Calu3 (cell line): ENCODE measurements at places on chromosomes 11 and 22. TPM values are rescaled to one million over a fixed set of nuclear protein-coding genes. Genes with fewer than 3 reads are reported as not detected.

The SEC14L3 gene
- total RNA-seq = not detected in 2 replicates

The RAB38 gene
- 6.3 and 7.3 TPM in 2 replicates for total RNA-seq

The HTATIP2 gene
- 94.7 and 106 TPM in 2 replicates for total RNA-seq

The P2RX6 gene
- total RNA-seq = 0.26 and 0.42 TPM in 2 replicates

The IGF2 gene
- total RNA-seq = 0.37 and 0.45 TPM in 2 replicates

The BATF2 gene
- total RNA-seq = 4.5 and 11.3 TPM in 2 replicates

The ARHGEF17 gene
- total RNA-seq = 22.0 and 22.3 TPM in 2 replicates

The PANX2 gene
- total RNA-seq = 1.6 and 2.0 TPM in 2 replicates

The B4GALNT4 gene
- total RNA-seq = 1.9 and 4.6 TPM in 2 replicates

- peak; percentile 56 for DNase-seq
Measured at GRCh38 chr11:43830928-43831440, 49.6 kb upstream of the ALKBH3 start.

DNA sequence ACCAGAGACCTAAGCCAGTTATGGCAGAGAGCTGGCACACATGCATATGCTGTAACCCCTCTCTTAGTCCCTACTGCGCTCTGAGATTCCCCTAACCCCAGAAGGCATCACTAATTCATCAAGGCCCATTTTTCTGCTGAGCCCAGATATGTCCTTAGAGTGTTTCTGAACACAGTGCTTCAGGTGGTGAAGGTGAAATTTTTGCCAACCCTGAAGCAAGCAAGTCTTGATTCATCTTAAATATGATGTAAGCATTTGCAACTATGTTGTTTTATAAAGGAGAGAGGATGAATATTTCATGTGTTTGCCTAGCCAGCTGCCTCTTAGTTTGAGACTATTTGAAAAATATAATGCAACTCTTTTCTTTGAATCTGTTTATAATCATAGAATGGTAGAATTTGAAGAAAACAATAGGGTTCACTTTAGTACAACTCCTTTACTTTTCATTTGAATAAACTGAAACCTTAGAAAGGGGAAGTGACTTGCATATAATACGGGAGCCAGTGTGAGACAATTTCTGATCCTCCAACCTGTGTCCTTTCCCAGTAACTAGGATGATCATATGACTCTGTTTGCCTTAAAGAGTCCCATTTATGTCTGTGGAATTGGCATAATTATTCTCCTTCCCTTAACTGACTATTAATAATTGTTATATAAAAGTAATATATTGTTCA lies 194.3 kb upstream of the MTNR1B start:
- DNase-seq = no peak

GRCh38 chr11:78192911-78193351 lies 4.2 kb downstream of the USP35 start:
- DNase-seq = no peak

DNA sequence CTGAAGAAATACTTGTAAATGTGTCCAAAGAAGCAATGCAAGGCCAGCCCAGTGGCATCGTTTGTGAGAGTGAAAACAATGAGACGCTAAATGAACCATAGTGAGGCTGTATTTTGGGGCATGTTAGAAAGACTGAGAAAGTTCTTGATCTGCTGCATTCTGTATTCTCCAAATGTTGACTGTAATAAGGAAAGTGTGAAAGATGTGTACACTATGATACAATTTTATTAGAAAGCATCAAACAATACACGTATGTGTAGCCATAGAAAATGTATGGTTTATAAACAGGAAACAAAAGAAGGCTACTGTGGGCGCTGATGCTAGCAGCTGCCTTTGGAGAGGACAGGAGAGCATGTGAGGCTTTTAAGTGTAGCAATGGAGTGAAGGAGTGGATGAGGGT lies 233.5 kb upstream of the E2F8 start:
- DNase-seq = no peak

DNA sequence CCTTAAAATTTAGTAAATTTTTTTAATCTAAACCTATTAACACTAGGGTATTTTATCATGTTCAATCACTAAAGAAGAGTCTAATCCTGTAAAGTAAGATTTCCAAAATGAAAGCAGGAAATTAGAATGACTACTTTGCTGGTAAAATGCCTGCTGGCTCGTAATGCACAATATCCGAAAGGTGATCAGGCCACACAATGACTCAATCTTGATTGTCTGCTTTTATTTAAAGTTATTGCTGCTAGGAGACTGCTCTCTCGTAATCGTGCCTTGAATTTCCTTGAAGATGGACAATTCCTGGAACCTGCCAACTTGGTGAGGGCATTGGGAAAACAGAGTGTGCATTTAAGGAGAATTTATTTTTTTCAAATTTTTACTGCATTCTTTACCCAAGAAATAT lies 1786.5 kb upstream of the RAG2 start:
- no peak for DNase-seq

DNA sequence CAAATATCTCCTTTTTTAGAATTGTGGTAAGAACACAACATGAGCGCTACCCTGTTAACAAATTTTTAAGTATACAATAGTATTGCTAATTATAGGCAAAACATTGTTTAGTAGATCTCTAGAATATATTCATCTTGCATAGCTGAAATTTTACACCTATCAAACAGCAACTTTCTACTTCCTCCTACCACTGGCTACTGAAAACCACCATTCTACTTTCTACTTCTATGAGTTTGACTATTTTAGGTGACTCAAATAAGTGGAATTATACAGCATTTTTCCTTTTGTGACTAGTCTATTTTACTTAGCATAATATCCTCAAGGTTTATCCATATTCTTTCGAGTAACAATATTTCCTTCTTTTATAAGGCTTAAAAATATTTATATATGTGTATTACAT lies 128.4 kb downstream of the FAM76B start:
- DNase-seq = no peak

GRCh38 chr11:2036863-2037486 lies 39.3 kb upstream of the H19 start:
- no peak for DNase-seq

DNA sequence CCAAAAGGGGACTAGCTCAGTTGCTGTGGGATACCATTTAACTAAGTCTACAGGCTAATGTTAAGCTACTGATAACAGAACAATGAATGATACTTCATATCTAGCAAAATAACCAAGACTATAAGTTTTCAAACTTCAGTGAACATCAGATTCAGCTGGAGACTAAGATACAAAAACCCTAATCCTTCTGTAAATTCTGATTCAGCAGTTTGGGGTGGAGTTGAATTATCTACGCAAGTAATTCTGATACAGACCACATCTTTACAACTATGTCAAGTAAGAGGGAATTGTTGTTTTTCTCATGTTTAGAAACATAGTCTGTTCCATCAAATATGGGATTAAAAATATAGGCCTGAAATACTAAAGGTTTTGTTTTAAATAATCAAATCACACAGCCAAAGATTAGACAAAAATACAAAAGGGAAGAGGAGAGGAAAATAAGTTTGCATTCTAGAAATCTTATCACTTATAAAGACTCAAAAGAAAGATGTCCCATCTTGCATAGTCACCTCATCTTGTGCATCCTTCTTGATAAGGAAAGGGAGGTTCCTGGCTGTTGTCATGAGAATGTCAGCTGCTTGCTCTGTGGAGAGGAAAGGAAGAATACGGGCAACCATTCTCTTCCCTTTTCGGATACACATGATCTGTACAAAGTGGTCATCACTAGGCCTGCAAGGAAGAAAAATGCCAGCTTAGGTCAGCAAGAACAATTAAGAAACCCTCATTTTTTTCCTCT lies 21.4 kb downstream of the PATL1 start:
- no peak for DNase-seq

- DNase-seq = no peak
Measured at GRCh38 chr11:61771195-61771894, 18.9 kb downstream of the MYRF start.

GRCh38 chr11:24828938-24829605 lies 332.2 kb downstream of the LUZP2 start:
- DNase-seq = no peak

DNA sequence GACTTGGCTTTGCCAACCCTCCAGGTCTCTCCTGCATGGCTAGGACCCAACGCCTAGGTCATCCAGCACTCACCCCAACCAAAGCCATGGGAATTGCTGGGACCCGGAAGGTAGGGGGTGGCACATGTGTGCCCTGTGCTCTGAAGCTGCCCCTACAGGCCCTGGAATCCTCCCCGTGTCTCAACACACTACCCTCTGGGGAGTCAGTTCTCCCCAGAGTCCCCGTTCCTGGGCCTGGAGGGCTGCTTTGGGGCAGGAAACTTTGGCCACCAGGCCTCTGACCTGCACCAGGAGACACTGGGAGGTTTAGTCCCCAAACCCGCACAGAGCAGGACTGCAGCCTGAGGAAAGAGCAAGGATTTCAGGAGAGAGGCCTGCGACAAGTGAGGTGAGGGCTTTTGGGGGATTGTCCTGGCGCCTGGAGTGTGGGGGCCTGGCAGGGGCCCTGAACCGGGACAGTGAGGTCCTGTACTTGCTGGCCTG lies 495 bp upstream of the IFITM1 start:
- DNase-seq = no peak

DNA sequence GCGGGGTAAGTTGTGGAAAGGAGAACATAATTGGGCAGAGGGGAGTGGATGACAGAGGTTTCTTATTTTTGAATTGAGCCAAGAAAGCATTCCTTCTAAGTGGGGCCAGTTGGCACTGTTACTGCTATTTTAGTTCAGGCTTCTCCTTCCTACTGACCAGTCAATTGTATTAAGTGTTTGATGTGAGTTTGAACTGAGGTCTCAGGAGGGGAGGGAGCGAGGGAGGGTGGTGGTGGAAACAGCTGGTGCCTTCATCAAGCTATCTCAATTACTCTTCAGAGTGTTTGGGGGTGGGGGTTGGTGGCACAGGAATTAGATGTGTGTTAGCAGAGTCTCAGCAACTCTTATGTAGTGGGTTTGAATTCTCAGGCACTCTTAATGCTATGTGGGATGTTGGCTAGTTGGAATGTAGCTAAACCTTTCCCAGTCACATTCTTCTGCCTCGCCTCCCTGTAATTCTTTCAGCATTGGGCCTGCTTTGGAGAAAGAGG lies 14.5 kb downstream of the CTNND1 start:
- DNase-seq = no peak

GRCh38 chr11:59199546-59200422 lies 12.9 kb downstream of the MPEG1 start:
- DNase-seq = no peak

DNA sequence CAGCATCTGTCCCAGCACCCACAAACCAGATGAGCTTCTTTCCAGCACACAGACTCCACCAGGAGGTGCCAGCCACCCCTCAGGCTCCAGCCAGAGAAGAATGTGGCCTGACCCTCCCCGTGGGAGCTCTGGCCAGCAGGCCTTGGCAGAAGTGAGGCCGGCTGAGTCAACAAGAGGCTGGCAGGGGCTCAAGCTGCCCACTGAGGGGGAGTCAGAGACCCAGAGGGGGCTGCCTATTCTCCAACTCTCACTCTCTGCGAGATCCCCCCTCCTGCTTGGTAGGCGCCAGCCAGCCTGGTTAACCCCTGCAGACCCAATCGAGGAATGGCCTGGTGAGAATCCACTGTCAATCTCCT lies 10.6 kb upstream of the CDC42EP1 start:
- DNase-seq = peak; percentile 72

GRCh38 chr22:46381142-46381541 lies 45.6 kb downstream of the TRMU start:
- no peak for DNase-seq

DNA sequence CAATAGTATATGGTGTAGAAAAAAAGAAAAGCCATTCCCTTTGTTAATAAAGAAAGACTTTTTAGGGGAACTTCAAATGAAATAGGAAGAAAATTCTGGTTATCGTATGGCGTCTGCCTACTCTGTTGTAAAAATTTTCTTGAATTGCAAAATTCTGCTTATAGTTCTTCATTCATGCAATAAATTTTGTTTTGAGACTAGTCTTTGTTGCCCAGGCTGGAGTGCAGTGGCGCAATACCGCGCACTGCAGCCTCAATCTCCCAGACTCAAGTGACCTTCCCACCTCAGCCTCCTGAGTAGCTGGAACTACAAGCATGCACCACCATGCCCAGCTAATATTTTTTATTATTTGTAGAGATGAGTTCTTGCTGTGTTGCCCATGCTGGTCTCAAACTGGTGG lies 5.8 kb downstream of the DDIAS start:
- DNase-seq = no peak

- no peak for DNase-seq
Measured at GRCh38 chr22:37486224-37486845, at the start of gene MFNG. Gene MFNG (minus strand): TSS chr22:37486384. CDS start chr22:37486177, 207 bp downstream.

DNA sequence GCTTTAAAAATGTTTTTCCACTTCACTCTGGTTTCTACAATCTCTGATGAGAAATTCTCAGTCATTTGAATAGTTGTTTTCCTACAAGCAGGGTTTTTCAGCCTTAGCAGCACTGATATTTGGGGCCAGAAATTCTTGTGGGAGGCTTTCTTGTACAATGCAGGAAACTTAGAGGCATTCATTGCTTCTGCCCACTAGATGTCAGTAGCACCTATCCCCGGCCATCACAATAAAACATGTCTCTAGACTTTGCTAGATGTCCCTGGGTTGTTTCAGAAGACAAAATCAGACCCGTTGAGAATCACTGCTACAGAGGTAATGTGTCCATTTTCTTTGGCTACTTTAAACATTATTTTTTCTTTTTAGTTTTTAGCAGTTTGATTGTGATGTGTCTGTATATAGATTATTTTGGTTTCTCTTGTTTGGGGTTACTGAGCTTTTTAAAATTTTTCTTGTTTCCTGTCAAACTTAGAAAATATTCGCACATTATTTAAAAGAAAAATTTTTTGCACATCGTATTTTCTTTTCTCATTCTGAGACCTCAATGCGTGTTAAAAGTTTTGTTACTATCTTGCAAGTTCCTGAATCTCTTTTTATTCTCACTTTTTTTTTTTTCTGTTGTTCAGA lies 60.8 kb upstream of the CCDC179 start:
- DNase-seq = peak; percentile 41

DNA sequence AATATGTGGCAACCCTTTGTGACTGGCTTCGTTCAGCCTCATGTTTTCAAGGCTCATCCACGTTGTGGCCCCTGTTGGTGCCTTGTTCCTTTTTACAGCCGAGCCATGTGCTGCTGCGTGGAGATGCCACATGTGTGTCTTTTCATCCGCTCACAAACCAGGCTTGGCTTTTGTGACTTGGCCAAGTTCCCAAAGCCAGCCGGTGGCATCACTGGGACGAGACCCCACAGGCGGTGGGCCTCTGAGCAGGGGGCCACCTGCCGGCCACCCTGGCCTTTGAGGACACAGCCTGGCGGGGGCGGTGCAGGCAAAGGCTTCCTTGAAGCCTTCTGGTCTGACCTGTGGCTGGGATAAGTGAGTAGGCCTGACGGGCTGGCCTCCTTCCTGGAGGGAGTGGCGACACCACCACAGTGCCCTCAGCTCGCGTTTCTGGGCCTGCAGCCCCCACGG lies 10.5 kb downstream of the GRK2 start:
- no peak for DNase-seq
